ENCODE measurements at places on chromosomes 1 and 21.

- no peak for DNase-seq
Observed at GRCh38 chr21:15943009-15943666, 213.4 kb downstream of the USP25 start.

DNA sequence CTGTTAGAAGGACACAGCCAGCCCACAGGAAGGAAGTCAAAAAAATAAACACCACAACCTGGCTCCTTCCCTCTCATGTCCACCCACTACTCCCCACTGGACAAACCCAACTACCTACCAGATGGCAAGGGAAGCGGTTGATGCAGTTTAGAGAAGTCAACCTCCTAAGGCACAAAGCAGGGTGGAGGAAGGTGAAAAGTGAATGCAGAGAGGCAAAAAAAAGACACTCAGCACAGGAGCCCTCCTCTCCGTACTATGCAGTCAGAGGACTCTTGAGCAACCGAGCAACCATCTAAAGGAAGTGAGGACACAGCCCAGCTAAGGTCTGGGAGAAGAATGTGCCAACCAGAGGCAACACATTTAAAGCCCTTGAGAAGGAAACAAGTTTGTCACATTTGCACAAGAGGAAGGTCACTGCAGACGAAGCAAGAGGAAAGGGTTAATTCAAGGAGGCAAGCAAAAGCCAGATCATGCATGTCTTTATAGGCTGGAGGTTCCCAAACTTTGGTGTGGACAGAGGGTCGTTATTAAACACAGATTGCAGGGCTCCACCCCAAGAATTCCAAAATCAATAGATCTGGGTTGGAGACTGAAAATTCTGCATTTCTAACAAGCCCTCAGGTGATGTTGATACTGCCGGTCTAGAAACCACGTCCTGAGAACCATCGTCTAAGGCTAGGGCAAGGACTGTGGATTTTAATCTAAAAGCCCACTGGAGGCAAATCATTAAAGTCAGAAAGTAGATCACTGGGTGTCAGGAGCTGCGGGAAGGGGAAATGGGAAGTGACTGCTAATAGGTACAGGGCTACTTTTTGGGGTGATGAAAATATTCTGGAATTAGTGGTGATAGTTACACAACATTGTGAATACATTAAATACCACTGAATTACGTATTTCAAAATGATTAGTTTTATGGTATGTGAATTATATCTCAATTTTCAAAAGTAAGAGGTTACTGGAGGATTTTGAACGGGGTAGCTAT lies 19.7 kb downstream of the TP53BP2 start:
- no peak for DNase-seq

- DNase-seq = no peak
Observed at GRCh38 chr1:41919764-41920397, 1.2 kb upstream of the HIVEP3 start.

DNA sequence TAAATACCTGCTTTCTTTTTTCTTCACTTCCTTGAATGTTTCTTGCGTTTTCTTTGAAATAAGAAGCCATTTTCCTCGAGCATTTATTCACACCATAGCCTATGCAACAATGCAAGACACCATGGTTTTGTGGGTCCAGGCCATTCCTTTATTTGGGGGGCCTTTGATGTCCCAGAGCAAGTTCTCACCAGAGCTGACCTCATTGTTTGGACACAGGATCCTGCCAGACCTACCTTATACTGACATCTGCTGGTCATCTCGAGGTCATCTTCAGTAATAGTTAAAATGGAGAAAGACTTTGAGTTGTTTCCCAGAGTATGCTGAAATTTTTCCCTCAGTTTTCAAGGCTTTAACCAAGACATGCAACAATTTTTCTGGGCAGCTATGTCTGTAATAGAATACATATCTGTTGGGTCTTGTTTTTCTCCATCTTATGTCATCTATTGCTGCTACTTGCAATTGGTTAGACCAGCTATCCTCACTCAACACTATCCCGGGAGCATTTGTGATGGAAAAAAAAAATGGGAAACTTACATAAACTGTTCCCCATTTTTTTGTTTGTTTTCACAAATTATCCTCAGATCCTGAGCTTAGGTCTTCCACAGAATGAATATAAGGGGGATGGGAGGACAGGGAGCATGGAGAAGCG lies 34.0 kb upstream of the BACE2 start:
- DNase-seq = no peak

DNA sequence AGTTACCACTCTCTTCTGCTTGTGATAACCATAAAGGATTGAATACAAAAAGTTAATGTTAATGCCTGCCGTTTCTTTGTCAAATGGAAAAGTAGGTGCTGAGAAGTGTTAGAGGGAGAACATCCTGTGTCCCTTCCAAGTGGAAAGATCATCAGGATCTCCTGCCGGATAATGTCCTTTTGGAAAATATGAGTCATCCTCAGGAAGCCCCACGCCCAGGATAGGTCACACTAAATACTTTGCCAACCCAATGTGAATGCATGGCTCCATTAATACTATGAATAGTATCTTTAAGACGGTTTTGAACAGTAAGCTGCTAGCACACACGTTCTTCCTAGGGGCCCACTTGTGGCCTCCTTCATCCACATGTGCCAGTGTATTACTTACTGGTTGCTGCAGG lies 279.5 kb downstream of the ZNF326 start:
- DNase-seq = no peak

GRCh38 chr21:17427831-17428483 lies 84.9 kb upstream of the CXADR start:
- DNase-seq = no peak

GRCh38 chr1:86641318-86641717 lies 63.1 kb upstream of the SH3GLB1 start:
- DNase-seq = no peak

DNA sequence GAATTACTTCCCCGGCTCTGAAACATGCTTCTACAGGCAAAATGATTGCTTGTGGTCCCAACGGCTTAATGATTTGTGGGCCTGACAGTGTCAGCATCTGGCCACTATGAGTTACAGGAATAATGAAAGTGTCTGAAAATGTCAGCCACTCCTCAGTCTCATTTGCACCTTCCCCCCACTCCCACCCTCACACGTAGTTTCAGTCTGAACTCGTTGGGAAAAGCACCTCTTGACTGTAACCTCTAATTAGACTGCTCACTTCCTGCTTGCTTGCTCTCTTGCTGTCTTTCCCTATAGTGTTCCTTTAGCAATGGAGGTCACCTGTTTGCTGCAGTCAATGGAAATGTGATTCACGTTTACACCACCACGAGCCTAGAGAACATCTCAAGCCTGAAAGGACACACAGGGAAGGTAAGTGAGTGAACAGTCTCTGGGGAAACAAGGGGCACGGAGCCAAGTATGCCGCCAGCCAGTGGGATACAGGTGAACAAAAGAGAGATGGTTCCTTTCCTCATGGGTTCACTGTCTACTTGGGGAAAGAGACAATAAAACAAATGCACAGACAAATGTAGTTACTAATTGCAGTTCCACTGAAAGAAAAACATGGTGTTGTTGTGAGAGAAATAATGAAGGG lies 27.1 kb downstream of the CFAP57 start:
- DNase-seq = no peak

DNA sequence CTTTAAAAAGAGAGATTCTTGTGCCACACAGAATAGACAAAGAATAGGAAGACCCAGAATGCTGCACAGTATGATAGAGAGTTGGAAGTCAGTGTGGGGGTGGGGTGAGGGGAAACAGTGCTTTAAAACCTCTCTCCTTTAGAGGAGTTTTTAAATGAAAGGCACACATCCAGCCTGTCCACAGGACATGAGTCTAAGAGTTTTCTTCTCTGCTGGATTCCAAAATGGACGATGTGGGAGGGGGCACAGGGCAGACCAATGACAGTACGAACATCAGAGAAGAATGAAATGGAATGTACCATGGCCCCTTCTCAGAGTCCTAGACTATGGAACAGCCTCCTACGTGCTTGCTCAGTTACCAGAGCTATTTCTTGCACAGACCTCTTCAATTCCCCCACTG lies 458.2 kb upstream of the DAB1 start:
- DNase-seq = no peak

GRCh38 chr1:194279975-194280374 lies 1093.6 kb upstream of the B3GALT2 start:
- no peak for DNase-seq

- no peak for DNase-seq
Observed at GRCh38 chr21:22885614-22886013, 1887.4 kb downstream of the NCAM2 start.

- DNase-seq = no peak
Observed at GRCh38 chr21:16363518-16363917, 633.7 kb downstream of the USP25 start.

DNA sequence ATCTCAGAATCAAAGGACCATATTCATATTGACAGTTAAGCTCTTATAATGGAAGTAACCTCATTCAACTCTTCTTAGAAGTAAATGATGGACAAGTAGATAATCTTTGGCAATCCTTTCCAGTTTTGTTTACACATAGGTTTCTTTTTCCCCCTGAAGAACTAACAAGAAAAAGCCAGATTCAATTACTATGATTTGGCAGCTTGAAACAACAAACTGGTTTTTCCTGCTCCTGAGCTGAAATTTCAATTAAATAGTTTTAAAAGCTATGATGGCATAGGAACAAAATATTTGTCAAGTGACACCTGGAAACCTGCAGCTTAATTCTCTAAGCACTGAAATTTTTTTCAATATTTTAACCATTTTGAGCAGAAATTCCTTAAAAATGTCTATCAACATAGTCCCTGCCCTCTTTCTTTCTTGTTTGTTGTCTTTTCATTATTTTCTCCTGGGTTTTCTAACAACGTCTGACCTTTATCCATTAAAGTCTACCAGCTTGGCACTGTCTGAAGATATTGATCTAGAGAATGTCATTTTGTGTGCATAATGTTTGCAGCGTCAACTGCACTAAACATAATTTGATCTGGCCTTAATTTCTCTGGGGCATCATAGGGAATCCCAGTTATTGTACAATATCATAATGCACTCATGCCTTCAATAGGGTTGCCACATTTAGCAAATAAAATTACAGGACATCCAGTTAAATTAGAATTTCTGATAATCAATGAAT lies 4.0 kb upstream of the SLC35A3 start:
- DNase-seq = no peak

DNA sequence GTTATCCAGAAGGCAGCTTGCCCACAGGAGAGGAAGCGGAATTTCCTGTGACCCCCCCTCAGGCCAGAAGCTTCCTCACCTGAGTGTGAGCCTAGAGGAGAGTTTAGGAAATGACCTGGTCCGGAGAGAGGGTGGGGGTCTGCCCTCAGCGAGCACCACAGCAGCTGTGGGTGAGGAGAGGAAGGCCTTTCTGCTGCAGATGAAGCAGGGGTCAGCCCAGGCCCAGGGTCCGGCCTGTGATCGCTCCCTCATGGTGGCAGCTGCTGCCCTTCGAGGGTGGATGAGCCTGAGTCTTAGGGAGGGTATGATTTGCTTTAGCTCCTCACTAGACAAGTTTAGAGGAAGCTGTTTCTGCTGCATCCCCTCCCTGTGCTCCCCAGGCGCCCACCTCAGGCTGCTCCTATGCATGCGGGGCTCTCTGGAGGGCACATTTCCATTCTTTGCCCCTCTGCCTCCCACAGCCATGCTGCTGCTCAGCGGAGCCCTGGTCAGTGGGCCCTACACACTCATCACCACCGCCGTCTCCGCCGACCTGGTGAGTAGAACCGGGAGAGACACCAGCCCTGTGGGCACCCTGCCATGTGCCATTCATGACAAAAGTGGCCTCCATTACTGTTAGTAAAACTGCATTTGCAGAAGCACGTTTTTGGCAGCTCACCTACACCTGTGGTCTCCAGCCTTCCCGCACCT lies 53.0 kb downstream of the SLC37A1 start:
- DNase-seq = no peak

GRCh38 chr1:29845910-29846309 lies 609.6 kb downstream of the PTPRU start:
- no peak for DNase-seq

- peak; percentile 7 for DNase-seq
Observed at GRCh38 chr1:151069103-151069486, 1.5 kb upstream of the GABPB2 start.

GRCh38 chr1:55860798-55861519 lies 645.8 kb upstream of the USP24 start:
- no peak for DNase-seq

DNA sequence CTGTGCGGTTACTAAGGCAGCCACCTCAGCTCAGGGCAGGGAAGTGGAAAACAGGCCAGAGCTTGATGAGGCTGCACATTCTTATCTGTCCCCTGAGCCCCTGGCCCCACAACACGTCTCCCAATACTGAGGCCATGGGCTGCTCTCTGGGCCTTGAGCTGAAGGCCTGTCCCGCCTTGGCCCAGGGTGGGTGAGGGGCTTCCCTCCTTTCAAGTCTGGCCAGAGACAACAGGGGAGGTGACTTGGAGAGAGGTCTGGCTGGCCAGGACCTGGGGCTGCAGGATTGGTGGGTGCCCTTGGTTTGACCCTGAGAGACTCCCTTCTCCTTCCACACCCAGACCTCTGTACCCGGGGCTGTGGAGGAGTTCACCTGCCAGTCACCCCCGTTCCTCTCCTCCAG lies 563.8 kb downstream of the PTPRU start:
- no peak for DNase-seq

DNA sequence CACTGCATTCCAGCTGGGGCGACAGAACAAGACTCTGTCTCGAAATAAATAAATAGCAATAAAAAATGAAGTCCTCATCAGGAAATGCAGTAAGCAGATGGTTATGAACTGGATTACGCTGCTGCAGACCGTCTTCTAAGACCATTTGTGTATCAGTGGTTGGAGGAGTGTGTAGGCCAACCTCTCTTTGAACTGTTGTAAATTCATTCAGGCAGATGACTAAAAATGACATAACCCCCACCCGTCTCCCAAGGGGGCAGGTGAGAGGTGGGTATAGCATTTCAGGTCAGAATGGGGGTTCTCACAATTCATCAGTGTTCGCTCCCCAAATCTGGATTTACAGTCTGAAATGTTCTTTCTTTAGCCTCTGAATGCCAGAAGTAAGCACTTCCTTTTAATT lies 177.3 kb downstream of the KIF26B start:
- DNase-seq = no peak

DNA sequence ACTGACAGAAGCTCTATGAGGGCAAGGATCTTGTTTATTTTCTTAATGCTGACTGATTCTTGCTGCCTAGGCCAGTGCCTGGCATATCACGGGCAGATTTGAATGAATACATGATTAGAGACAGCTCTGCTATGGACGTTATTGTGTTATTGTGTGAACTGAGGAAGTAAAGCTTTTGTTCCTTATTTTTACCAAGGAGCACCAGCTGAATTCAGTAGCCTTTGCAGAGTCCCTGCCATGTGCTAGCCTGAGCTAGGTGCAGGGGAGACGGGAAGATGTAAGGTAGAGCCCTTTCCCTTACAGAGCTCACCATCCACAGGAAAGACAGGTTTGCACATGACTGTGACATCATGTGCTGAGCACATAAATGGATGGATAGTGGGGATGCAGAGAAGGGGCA lies 36.0 kb upstream of the SCMH1 start:
- DNase-seq = no peak

- no peak for DNase-seq
Observed at GRCh38 chr1:47561523-47562007, 123.7 kb downstream of the FOXD2 start.

- DNase-seq = no peak
Observed at GRCh38 chr1:113756461-113756860, 2.8 kb downstream of the PHTF1 start.

DNA sequence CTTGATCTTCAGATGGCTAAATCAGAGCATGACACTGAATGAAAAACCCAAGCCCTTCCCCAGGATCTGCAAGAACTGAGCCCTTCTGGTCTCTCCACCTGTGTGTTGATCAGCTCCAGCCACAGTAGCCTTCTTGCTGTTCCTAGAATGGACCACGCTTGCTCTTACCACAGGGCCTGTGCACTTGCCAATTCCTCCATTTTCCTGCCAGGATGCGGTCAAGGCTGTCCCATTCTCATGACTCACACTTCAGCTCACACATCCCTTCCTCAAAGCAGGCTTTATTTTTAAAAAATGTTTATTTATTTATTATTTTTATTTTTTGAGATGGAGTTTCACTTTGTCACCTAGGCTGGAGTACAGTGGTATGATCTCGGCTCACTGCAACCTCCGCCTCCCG lies 43.6 kb upstream of the GRHL3 start:
- DNase-seq = no peak
